Activated CD4-positive, CD25-positive, alpha-beta regulatory T cell treated with anti-CD3 and anti-CD28 coated beads, Interleukin-2, amount 50 U/mL, for 72 hours (primary cell): ENCODE measurements at places on chromosomes 12 and 14.

DNA sequence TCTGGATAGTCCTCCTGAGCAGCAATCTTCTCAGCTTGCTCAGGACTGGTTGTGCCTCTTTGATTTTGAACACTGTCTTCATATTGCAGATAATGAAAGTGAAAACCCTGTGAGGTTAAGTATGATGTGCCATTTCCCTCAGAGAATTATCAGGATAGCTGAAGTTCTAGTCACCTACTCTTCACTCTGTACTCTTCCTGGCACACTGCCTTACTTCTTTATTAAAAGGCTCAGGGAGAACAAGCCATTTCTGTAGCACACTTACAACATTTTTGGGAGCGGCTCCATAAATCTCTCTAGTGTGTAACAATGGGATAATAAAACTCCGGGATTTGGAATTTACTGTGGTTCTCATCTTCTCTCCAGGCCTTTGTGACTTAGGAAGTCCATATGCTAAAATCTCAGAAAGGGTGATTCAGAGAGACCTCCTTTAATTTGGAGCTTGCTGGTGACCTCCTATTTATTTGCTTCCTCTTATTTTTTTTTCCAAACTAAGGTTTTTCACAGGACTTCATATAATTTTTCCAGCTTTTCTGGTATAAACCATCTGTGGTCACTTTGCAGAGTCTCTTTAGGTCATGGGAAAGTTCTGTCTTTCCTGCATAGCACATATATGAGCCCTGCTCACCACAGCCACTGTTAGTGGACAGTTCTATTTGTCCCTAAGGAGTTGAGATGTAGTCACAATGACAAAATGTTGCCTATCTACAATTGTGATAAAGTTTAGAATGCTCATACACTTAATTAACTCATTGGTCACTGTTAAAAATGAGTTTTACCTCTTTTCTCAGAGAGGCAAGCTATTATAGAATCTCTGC, 53.5 kb upstream of the LDHB start:
- DNase-seq, result no peak

GRCh38 chr12:124332058-124332672, 37.3 kb downstream of the RFLNA start:
- DNase-seq, result no peak

DNA sequence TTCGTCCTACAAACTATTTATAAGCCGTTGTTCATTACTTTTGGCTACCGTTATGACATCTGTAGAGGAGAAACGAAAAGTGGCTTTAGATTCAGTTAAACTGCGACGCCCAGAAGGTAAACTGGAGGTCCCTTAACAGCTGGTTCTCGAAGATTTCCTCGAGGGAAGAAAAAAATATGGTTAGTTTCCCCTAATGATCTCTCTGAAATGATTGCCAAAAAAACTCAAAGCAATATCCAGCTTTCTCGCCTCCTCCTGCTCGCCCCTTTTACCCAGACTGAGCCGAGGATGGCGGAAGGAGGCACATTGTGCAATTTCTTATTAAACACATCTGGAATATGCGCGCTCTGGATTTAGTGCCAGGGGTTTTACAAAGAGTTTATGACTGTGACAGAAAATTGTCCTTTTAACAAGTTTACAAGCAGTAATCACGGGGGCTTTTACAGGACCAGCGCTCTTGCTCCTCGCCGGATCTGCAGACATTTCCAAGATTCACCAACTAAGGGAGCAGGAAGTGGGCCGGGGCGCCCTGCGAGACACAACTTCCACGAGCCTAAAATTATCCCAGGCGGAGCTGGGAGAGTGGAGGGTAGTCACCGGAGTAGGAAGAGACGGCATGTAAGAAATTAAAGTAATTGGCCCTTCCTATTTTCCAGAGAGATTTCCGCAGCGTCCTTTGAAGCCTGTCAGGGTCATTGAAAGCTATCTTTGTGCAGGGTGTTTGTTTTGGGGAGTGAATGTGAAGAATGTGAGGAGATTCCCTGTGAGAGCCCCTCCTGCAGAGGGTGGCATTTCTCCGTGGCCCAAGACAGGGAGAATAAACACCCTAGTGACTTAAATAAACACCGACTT, 5.6 kb downstream of the SIX1 start:
- DNase-seq, result no peak

- no peak for DNase-seq
Observed at GRCh38 chr12:2165021-2165420, 112.2 kb downstream of the CACNA1C start.

DNA sequence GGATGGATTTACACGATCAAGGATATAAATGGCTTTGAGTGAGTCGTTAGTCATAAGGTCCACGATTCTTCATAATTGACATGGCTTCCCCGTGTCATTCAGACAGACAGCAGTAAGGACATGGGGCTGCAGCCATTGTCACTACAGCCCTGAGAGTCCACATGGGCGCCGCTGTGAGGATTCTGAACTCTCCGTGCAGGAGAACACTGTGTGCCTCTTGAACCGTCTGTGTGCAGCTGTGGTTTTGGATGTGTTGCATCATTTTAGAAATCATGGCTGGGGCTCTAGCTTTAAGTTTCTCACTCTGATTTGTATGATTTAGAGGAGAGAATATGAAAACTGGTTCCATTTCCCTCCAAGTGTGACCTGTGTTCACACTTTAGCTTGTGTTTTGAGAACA, 47.2 kb downstream of the NPAS3 start:
- DNase-seq, result no peak

DNA sequence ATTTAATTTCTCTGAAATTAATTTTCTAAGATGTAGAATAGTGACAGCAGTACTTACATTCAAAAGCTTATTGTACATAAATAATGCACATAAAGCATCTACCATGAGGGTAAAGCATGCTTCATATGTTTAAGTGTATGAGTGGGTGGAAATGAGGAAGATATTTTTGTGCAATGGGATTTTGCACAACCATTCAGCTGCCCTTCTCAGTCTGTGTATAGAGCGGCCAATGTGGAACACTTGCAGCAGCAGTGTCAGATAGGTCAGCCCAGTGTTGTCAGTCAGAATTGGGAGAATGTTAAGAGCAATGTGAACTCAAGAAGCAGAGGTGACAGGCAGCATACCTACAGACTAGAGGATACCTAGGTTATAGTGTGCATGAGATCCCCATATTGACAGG, 72.5 kb upstream of the ATP2B1 start:
- no peak for DNase-seq

DNA sequence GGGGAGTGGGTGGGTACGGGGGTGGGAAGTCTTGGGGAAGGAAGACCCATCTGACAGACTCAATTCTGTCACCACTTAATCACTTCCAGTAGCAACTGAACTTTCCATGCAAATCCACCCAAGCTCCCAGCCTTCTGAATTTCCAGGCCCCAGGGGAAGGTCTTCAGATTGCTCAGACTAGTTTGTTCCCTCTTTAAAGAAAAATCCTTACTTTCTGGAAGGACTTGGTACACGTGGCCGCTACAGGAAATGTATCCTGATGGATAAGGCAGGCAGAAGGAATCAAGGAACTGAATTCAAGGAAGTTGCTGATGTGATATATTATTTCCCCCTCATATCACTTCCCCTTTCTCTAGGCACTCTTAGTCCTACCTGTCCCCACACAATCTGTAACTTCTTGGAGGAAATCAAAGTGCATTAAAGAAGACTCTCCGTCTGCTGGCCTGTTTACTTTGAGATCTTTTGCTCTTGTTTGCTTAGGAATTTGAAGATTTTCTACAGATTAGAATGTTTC, 6.4 kb downstream of the NFKBIA start:
- DNase-seq, result no peak

DNA sequence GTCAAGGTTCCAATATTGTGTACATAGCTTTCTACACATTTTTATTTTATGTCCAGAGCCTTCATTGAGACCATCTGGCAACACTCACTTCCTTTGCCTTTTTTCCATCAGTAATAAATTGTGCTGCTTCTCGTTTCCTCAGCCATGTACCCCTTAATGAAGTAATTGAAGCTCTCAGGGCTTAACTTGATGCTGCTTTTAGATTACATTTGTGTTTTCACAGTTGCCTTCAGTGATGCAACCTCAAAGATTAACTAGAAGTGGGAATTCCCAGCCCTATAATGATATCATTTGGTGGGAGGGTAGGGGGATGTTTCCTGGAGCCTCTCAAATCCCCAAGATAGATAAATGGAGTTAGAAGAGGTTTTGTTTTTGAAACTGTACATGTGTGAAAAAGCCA, 80.2 kb upstream of the KRR1 start:
- no peak for DNase-seq

DNA sequence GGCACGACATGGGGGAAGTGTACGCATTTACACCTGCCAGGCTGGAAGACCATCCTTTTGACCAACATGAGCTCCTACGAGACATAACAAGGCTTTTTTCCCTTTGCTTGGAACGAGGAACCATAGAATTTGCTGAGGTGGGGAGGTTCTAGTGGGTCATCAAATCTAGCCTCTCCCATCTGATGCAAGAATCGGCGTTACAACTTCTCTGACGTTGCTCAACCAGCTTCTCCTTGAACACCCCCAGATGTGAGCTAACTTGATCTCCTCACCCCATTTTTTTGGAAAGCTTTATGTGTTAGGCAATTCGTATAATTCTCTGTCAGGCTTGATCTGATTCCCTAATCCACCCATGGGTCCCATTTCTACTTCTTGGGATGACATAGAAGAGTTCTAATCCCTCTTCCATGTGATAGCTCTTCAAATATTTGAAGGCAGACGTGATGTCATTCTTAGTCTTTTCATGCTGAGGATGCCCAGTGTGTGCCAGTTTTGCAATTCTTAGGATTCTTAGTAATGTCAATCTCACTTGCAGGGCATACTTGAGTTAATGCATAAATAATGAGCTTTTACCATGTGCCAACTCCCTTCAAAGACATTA, 163.6 kb upstream of the PARP11 start:
- no peak for DNase-seq

- no peak for DNase-seq
Observed at GRCh38 chr12:55760663-55761062, 17.7 kb downstream of the GDF11 start.

GRCh38 chr12:80299976-80300375, 144.1 kb upstream of the PTPRQ start:
- no peak for DNase-seq

DNA sequence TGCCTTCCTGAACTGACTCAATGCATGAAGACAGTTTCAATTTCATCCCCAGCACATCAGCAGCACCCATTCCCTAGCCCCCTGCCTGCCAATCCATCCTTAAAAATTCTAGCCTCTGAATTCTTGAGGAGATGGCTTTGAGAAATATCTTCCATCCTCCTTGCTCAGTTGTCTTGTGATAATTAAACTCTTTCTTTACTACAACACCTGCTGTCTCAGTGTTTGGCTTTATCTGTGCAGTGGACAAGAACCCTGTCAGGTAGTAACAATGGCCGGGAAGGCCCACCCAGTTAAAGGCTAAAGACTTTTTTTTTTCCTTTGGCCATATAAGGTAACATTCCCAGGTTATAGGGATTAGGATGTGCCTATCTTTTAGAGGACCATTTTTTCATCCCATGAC, 114.4 kb upstream of the NAP1L1 start:
- DNase-seq, result no peak

GRCh38 chr12:94089891-94090290, 58.5 kb upstream of the PLXNC1 start:
- DNase-seq, result no peak

DNA sequence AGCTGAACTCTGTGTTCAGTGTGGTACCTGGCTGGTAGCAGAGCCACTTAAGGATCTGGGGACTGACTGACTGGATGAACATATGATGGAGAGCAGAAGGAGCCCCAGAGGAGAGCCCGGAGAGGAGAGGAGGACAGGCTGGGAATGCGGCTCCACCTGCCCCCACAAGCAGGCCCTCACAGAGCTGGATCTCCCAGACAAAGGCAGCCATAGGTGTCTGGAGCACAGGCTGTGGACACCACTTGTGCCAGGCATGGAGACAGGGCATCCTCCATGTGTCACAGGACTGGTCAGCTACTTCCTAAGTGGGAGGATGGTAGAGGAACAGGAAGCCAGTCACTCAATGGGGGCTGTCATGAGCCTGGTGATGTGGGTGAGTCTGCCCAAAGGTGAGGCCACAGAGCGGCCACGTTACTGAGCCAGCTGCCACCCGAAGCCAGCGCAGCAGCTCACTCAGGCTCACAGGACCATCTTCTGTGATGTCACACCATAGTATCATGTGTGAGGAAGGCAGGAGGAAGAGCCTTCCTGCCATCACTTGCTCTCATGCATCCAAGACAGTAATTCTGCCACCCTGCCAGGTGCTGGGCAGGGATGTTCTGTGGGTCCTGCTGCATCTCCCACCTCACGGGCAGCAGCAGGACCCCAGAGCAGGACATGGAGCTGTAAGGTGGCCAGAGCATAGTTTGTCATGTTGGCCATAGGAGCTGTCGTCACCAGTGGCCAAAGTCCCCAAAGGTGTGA, 72.1 kb downstream of the PRIMA1 start:
- no peak for DNase-seq

GRCh38 chr14:21264025-21264801, 5.0 kb downstream of the HNRNPC start:
- DNase-seq, result no peak

- DNase-seq, result no peak
Observed at GRCh38 chr12:56897844-56898361, 36.3 kb downstream of the SDR9C7 start.

- DNase-seq, result no peak
Observed at GRCh38 chr14:67446371-67447032, 34.5 kb upstream of the PLEK2 start.

DNA sequence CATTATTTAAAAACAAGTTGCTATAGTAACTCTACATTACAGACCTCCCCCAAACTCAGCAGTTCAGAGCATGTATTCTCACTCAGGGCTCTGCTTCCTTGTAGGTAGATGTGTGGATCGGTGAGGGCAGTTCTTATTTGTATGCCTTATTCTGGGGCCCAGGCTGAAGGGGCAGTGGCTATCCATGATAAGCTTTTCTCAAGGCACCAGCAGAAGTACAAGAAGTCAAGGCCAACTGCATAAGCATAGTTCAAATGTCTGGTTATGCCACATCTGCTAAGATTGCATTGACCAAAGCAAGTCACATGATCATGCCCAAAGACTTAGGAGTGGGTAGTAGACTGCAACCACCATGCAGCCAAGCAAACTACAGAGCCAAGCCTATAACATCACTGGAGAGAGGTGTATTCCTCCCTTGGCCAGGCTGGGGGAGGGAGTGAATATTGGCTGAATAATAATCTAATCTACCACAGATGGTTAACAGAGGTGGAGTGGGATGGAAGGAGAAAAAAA, 4.6 kb downstream of the PSEN1 start:
- DNase-seq, result no peak

GRCh38 chr14:53153702-53154112, 584 bp upstream of the DDHD1 start:
- DNase-seq, result peak; percentile 34

DNA sequence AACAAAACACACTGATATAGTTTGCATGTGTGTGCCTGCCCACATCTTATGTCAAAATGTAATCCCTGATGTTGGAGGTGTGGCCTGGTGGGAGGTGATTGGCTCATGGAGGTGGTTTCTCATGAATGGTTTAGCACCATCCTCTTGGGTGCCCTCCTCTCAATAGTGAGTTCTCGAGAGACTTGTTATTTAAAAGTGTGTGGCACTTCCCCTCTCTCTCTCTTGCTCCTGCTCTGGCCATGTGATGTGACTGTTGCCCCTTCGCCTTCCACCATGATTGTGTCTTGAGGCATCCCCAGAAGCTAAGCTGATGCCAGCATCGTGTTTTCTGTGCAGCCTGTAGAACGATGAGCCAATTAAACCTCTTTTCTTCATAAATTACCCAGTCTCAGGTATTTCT, 454.1 kb upstream of the DCN start:
- no peak for DNase-seq
